D341Med (cell line): ENCODE measurements at places on chromosomes 4 and X.

DNA sequence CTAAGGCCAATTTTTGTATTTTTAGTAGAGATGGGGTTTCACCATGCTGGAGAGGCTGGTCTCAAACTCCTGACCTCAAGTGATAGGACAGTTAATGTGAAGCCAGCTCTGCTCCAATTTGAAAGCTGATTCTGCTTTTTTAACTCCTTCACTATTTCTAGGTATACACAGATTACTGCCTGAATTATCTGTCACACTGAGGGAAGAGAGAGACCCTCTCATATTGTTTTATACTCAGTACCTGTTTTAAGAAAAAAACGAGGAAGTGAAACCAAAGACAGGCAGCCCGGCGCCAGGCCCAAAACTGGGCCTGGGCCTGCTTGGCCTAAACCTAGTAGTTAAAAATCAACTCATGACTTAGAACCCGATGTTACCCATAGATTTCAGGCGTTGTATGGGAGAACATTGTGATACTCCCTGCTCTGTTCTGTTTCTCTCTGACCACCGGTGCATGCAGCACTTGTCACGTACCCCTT, 1601.5 kb upstream of the PCDH10 start:
- no peak for DNase-seq

DNA sequence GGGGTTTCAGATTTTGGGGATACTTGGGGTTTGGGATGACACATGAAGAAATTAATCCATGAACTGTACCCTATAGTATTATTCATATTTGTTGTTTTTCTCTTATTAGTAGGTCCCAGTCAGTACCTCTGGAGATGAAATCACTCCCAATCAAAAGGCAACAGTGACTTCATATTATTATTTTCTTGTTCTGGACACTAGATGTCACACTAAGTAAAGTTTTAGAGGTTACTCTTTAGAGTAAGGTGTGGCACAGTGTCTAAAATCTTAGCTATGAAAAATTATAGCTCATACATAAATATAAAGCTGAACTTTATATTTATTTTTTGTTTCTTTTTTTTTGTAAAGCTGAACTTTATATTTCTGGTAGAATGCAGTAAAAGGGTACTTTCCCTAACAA, 35.1 kb downstream of the FAM114A1 start:
- DNase-seq, result peak; percentile 43

- DNase-seq, result no peak
Observed at GRCh38 chr4:156615066-156615531, 356.5 kb downstream of the PDGFC start.

DNA sequence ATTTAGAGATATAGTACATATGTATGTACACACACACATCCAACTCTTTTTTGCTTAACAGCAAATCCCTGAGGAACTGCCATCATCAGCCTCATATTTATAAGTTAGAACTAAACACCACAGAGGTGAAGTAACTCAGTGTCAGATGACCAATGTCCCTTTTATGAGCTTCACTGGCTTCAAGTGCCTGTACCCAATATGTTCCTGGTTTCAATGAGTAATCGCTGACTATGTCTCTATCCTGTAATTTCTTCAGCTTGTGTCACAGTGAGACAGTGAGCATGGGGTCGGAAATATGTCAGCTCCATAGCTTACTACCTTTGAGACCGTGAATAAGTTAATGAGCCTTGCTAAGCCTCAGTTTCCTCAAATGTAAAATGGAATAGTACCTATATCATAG, 136.2 kb upstream of the RASGEF1B start:
- DNase-seq, result no peak

DNA sequence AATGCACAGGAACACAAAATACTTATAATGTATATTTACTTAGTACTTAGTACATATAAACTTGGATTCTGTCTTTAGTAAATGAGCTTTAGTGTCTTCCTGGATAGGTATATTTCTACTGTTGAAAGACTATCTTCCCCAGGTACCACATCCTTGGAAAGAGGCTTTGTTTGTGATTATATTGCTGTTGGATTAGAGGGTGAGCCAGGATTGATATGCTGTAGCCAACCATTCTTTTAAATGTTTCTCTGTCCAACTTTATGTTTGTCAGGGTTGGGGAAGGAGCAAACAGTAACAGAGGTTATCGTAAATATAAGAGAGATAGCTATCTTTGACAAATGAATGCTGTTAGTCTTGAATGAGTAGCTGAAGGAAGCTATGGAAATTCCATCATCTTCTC, 213.2 kb downstream of the SPRY1 start:
- DNase-seq, result no peak

- DNase-seq, result no peak
Observed at GRCh38 chr4:148812101-148812500, 369.9 kb upstream of the NR3C2 start.

DNA sequence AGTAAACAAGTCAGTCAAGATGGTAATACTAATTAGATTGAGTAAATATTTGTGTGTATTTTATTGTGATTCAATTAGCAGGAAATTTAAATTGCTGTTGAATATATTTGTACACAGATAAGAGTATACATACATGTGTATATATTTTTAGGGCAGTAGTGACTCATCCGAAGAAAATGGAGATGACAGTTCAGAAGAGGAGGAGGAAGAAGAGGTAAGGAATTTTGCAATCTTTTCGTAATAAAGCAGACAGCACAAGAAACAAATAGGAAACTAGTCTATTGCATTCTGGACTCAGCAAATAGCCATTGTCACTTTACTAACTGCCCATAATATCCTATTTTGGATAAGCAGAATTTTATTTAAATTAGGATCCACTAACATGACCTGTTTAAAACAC, 6.6 kb downstream of the IBSP start:
- DNase-seq, result no peak

DNA sequence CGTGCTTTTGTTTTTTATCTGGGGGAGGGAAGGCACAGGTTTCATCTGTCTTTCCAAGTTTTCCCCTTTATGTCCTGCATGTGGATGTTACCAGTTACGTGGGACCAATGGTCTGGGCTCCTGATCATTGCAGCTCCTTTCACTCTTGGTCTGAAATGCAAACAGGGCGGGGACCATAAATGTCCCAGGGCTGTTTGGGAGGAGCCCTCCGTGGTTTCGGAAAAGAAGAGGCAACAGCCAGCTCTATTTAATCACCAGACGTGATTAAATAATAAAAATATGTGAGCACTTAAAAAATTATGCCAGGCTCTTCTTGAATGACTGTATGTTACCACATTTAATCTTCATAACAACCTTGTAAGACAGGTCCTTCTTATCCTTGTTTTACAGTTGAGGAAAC, 30.8 kb upstream of the C1GALT1C1 start:
- no peak for DNase-seq

- no peak for DNase-seq
Observed at GRCh38 chr4:24190761-24191695, 301.2 kb upstream of the PPARGC1A start.

DNA sequence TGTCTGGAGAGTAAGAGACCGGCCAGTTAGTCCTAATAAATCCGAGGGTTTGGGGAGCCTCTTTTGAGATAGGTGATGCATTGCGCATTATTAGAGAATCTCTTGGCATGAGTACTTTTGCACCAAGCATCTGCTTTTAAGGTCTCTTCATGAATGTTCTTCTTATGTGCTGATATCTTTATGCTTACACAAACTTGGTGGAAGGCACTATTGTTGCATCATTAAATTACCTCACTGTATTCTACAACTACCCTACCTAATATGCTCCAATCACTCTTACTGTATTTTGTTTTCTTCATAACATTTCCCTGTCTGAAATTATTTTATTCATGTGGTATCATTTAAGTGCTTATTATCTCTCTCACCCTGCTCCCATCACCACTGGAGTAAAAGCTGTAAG, 151.6 kb downstream of the PALLD start:
- no peak for DNase-seq

GRCh38 chr4:185467101-185467500, 4.4 kb downstream of the CCDC110 start:
- DNase-seq, result no peak

DNA sequence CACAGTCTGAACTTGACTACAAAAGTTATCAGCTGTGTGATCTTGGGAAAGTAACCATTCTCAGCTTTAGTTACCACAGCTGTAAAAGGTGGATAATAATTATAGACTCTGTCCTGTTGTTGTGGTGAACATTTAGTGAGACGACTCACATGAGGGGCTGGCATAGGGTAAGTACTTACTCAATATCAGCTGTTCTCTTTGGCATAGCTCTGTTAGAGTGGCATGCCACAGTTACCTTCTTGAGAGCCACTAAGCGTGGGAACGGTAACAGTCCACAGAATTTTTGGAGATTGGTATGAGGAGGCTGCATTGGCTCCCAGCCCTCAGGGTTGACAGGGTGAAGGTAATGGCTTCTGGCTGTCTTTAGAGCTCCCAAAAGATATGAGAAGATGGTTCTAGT, 13.2 kb upstream of the HAND2 start:
- no peak for DNase-seq

DNA sequence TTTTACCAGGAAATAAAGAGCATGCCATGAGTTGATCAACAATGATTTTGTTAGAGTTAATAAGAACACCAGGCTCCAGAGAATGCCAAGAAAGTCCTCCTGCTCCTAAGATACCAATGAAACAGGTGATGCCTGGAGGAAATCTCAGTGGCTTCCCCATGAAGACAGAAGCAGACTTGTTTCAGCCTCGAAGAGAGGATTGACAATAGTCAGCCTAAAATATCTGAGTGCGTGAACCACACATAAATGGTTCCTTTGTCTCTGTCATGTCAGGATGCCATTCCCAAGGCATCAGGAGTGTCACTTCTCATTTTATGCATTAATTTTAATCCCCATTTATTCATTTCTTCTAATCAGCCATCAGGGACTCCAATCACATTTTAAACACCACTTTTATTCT, 69.6 kb downstream of the PHOX2B start:
- DNase-seq, result no peak

DNA sequence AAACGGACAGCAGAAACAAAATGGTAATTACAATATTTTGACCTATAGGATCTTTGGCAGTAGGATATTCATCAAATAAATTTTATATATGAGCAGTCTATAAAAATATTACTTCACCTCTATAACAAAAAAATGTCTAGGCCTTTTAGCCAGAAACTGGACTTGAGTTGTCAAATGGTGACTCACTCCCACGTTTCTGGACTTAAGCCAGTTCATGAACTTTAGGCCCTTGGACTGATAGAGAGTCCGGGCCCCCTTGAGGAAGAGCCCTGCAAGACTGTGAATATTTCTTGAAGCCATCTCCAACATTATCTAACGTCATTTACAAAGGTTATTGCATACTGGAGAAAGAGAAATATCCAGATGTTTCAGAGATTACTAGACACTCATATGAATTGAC, 106.8 kb upstream of the FAM47A start:
- no peak for DNase-seq

GRCh38 chrX:85499400-85499799, 119.9 kb upstream of the POF1B start:
- DNase-seq, result no peak

DNA sequence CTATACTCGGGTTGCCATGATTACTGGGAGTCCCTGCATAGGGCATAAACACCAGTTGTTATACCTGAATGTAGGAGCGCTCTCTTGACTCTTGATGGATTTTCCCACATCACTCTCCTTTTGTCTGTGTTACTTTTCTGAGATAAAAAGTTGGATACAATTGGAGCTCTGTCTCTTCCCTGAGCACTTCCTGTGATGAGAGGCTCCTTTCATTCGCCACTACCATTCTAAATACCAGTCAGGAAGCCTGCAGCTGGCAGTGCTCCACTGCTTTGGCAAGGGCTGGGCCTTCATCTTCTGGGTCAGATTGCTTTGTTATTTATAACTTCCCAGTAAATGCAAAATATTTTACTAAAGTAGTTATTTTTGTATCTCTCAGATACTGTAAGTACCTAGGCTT, 13.9 kb downstream of the TCEANC start:
- no peak for DNase-seq

GRCh38 chr4:162017863-162018262, 145.9 kb downstream of the FSTL5 start:
- no peak for DNase-seq

DNA sequence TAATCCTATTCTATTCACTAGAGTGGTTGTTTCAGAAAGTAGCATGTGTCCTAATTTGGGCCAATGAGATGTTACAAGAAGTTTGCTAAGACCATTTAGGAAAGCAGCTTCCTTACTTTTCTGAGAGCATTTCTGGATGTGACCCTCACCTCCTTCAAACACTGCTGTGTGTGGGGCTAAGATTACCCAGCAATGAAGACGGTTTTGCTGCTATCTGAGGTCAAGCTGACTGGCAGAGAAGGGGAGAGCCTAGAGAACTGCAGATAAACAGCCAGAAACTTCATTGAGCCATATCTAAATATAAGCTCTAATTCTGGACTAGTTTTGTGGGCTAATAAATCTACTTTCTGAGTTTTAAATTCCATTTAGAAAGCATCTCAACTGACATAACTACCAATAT, 36.4 kb downstream of the ZAR1 start:
- no peak for DNase-seq

DNA sequence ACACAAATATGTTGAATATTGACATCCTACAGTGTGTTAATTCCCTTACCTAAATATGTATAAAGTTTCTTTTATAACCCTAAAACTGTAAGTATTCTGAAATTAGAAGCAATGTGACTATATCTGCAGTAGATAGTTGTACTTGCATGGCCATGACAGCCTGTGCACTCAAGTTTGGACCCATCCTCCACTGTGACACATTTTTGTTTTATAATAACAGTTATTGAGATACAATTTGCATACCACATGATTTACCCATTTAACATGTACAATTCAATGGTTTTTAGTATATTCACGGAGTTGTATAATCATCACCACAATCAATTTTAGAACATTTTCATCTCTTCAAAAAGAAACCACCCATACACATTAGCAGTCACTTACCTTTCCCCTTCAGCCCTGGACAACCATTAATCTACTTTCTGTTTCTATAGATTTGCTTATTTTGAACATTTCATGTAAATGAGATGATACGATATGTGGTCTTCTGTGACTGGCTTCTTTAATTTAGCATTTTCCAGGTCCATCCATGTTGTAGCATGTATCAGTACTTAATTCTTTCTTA, 29.6 kb downstream of the HERC3 start:
- DNase-seq, result no peak

GRCh38 chr4:82398263-82398662, 24.5 kb upstream of the HNRNPD start:
- DNase-seq, result no peak

GRCh38 chr4:8691151-8691775, 98.7 kb downstream of the CPZ start:
- no peak for DNase-seq

DNA sequence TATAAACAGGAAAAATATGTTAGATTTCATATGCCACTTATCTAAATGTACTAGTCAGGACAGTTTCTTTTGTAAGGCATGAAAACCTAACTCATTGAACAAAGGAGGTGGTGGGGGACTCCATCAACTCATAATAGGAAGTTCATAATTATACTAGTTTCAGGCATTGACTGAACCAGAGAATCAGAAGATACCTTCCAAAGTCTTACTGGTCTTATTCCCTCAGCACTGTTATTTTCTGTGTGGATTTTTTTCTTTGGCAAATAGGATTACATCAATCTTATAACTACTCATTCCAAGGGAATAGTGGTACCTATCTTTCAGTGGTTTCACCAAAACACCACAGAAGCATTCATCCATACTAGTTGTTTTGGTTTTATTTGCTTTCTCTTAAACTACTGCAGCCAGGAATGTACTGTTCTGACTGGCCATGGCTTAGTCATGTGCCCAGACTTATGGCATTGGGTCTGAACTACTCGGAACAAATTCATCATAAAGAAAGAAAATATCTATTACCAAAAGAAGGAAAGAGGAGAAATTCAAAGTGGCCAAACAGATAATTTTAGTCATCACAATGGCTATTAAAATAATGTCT, 273.9 kb downstream of the ARAP2 start:
- no peak for DNase-seq
